T-helper 2 cell (primary cell): ENCODE measurements at places on chromosomes 13 and 19.

DNA sequence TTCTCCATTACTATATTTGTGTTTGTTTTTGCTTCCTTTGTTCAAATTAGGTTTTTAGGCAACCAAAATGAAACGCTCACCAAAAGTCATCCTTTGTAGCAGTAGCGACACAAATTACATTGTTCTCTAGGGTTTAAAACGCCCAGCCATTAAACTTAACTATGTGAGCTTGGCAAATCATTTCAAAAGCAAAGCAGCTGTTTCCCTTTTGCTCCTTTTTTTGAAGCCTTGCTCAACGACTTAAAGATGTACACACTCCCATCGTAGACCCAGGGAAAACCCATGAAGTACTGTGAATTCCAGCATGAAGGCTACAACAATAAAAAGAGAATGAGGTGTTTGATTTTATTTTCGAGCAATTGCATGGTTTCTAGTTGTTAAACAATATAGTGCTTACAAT, 106.7 kb downstream of the RAP2A start:
- DNase-seq = no peak

GRCh38 chr13:100398360-100398759, 190.2 kb downstream of the GGACT start:
- DNase-seq = no peak

GRCh38 chr13:75299913-75300862, 181.8 kb downstream of the TBC1D4 start:
- DNase-seq = no peak

DNA sequence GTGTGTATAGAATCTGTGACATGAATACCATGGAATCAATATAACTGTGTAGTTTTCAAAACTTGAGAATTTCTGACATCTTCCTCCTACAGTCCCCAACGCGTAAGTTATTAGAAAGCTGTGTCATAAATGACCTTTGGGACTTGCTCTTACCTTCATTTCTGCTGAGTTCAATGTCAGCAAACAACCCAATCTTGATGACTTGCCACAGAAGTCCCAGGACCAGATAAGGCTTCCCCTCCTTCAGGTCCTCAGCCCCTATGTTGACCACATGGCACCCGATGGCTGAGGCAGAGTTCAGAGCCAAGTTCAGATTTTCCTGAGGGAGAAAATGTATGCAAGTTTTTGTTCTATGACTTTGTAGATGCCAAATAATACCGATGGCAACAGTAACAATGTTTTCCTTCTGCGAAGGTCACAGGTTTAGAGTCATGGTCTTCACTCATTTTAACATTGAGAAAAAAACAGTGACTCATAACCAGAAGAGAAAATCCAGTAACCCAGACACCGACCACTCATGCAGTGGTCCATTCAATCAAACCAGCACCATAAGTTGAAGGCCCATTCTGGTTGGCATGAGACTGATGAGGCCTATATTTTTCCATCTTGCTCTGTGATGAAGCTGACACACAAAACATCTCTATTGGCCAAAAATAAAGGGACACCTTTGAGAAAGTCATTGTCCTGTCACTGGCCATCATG, 29.2 kb downstream of the LCP1 start:
- no peak for DNase-seq

- DNase-seq = no peak
These were observed 2.4 kb downstream of the TEX101 start for GRCh38 chr19:43416951-43417623.

DNA sequence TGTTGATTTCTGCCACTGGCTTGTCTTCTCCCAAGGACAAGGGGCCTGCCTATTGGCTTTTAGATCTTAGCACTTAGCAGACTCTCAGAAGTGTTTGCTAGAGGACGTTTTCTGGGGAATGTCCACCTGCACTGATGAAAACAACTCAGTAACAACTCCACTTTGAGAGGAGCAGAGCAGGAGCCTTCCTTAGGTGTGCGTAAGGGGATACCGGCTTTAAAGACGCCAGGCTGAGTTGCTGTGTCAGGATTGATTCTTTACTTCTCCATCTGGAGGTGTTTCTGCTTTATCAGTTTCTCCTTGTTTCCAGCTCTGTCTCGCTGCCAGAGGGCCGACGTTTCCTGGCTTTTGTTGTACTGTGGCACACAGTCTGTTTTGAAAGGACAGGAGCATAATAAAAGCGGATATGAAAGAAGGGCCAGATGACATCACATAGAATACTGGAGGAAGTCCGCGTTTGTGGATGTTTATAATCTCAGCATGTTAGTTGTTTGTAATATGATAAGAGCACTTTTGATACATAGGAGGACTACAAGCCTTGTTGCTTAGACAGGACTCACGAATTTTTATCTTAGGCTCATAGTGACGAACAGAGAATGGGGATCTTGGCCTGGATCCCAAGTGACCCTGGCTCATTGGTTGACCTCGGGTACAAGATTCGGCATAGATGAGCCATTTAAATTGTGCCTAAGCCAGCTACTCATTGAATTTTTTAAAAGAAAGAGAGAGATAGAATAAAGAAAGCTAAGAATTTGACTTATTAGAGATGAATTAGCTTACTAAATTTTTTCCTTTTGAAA, 34.6 kb downstream of the COL4A2 start:
- no peak for DNase-seq

GRCh38 chr13:34513526-34513925, 428.5 kb upstream of the NBEA start:
- DNase-seq = no peak

- DNase-seq = no peak
These were observed 470.7 kb upstream of the SLITRK1 start for GRCh38 chr13:84352946-84353345.

GRCh38 chr19:16244091-16244490, 46.4 kb downstream of the AP1M1 start:
- DNase-seq = no peak

DNA sequence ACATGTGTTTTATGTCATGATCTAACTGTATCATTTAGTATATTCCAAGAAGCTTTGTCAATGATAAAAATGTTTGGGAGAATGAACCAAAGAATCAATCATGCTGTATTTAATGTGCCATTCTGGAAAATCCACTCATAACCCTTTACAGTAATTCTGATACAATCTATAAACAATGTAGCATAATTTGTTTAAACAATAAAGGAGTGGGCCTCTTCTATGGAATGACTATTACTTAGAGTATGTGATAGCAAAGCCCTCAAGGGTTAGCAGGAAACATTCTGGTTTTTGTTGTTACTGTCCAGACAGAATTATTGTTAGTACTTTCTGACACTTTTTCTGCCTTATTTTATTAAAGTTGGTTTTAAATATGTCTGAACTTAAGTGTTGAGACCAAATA, 1073.1 kb downstream of the SLITRK5 start:
- DNase-seq = no peak

DNA sequence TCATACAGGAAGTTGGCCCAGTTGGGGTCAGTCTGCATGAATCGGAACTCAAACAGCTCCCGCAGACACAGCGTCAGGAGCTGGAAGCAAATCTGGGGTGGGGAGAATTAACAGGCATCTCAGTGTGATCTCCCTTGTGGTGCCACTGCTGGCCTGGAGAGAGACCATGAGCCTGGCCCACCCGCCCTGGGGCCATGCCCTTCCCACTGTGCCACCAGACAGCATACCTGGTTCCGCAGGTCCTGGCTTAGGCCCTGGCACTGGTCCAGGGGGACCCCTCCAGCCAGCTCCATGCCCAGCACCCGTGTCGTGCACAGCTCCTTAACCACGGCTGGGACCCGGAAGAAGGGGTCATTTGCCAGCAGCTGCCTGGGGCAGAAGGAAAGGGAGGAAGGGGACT, 9.6 kb upstream of the NUMBL start:
- DNase-seq = no peak

GRCh38 chr13:20416223-20416745, 109.4 kb downstream of the CRYL1 start:
- no peak for DNase-seq

- DNase-seq = no peak
These were observed 120.1 kb downstream of the ZNF486 start for GRCh38 chr19:20287070-20287469.

DNA sequence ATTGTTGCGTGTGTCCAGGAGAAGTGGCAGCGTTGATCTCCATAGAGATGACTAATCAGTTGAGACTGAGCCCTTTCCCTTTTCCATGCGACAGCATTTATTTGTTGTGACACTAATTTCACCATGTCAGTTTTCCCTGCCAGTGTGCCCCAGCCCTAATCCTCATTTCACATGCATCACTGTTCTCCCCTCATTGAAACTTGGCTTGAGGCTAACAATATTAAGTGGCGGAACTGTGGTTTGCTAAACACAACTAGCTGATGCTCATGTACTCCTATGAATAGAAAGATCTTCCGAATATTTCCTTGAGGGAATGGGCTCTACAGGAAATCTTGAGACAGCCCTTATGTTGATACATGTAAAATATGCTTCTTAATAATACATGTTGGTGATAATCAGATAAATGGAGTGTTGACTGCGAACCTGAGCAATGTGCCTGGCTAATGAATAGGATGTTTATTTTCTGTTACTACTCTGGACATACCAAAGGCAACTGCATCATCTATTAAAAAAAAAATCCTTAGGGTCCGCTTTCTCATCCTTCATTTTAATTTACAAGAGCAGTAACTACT, 258.6 kb downstream of the ATP8A2 start:
- DNase-seq = no peak

DNA sequence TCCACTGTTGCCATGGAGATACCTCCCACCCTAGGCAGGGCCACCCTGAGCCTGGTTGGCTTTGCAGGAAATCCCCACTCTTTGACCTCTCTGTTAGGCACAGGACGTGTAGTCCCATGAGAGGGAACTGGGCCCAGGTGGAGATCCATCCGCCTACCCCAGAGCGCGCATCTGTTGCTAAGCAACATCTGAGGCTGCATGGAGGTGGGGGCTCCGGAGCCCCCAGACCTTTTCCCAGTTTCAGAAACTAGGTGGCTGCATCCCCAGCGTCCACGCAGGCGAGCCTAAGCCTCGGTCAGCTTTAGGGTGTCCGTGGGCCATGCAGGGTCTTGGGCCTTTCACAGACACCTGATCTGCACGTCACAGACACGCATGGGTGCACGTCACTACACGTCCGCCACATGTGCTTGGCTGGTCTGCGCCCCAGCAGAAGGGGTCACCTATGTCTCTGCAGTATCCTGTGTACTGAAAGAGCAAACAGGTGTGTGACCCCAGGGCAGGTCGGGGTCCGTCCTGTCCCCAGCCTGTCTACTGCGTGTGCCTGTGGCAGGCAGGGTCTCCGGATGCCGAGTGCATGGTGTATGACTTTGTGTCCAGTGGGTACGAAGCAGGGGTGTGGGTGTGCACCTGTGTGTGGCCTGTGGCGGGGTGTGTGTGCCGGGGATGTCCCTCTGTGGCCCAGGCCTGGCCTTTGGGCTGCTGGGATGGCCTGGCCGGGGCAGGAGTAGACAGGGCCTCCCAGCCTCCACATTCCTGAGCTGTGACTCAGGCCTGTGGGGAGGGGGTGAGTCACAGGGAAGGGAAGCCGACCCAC, 4.1 kb upstream of the CIRBP start:
- no peak for DNase-seq

DNA sequence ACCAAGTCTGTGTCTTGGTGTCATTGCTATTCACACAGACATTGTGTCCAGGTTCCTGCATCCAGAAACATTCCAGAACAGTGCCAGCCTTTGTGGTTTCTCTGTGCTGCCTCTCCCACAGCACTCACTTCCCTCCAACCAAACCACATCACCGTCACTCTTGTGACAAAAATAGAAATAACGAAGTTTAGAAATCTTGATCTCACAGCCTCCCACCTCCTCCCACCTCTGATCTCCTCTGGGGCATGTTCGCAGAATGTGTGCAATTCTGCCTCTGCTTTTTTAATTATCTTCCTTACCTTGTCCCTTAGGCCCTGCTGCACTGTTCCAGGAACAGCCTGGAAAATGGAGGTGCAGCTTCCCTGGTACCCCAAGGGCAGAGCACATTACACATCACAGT, 8.7 kb upstream of the SERPINE3 start:
- no peak for DNase-seq

DNA sequence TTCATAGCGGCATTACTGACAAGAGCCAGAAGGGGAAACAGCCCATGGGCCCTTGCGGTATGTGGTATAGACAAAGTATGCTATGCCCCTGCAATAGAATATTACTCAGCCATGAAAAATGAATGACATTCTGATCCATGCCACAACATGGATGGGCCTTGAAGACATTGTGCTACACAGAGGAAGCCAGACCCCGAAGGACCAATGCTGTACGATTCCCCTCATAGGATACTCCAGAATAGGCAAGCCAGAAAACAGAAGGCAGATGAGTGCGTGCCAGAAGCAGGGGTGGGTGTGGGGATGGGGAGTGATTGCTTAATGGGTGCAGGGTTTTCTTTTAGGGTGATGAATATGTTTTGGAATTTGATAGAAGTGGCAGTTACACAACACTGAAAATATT, 342.0 kb downstream of the TEX29 start:
- no peak for DNase-seq

GRCh38 chr13:45086484-45086883, 33.8 kb upstream of the GTF2F2 start:
- no peak for DNase-seq

GRCh38 chr13:113551081-113552000, 33.2 kb upstream of the TFDP1 start:
- no peak for DNase-seq

DNA sequence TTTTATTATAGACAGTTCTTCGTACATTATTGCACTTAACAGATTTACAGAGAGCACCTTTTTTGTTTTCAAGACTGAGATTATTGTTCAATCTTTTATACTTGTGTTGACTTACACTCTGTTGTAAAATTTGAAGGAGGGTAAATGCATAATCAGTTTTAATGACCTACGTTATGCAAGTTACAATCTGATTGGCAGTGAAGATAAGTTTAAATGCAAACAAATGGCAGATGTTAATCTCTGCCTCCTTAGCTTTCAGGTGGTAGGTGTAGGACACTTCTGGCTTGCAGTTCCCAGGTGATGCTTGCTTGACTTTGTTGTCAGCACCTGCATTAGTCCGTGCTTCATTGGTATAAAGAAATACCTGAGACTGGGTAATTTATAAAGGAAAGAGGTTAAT, 424.9 kb downstream of the FGF9 start:
- DNase-seq = no peak
